ENCODE measurements at places on chromosomes 2 and 18.

- no peak for DNase-seq
Measured at GRCh38 chr2:147945660-147946059, 74.9 kb downstream of the ORC4 start.

- DNase-seq = no peak
Measured at GRCh38 chr2:186058614-186059013, 320.0 kb downstream of the FSIP2 start.

DNA sequence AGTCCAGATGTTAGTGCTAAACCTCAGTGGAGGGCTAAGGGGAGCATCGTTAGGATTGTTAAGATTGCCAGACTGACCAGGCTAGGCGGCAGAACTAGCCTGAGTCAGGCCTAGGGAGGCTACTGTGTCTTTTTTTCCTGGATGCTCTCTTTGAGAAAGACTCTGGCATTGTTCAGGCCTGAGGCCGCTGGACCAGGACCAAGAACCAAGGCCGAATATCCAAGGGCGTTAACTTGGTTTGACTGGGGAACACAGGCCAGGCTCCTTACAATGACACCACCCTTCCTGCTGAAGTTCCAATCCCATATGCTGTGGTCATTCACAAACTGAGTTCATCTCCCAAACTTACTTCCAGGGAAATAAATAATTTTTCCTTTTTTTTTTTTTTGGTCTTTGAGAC lies 10.6 kb downstream of the HTRA2 start:
- no peak for DNase-seq

DNA sequence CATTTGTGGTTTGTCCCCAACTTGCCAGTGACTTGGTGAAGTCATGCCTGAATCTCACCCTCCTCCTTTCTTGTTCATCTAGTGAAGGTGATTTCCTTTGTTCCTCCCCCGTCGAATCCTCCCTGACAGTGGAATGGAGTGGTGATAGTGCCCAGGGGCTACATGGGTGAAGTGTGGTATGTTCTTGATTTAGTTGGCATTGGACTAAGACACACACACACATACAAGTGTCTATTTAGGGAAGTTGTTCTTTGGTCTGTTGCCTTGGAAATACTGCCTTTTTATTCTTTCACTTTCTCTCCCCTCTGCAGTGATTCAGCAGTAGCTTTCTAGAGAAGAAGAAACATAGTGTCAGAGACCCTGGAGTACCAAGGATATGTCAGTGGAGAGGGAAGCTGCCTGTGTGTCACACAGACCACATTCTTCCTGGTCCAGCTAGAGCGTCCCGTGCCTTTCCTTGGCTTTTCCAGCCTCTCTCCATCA lies 10.9 kb downstream of the INPP4A start:
- no peak for DNase-seq

GRCh38 chr2:10873790-10874437 lies 37.8 kb upstream of the KCNF1 start:
- no peak for DNase-seq

DNA sequence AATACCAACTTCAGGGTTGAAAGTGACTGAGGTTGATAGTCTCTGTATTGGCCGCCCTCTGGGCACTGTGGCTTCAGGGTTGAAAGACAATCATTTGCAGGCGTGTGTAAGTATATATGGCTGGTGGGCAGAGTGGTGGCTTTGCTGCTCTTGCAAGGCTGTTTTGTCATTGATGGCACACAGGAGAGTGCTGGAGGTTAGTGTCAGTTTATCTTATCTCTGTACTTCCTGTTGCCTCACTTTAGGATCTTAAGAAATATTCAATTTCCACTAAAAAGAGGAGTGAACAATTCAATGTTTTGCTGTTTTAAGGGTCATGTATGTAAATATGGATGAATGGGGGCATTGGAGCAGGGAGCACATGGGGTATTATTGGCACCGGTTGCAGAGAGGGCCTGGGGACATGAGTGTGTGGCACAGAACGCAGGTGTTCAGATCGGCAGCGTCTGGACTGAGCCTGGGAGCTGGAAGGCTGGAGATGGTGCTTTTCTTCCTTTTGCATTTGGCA lies 51.5 kb downstream of the NCK2 start:
- DNase-seq = no peak

- DNase-seq = no peak
Measured at GRCh38 chr2:28674062-28674712, 77.4 kb upstream of the PPP1CB start.

GRCh38 chr18:48314690-48315089 lies 94.5 kb downstream of the ZBTB7C start:
- no peak for DNase-seq

GRCh38 chr2:220014961-220015360 lies 387.5 kb downstream of the SLC4A3 start:
- no peak for DNase-seq

DNA sequence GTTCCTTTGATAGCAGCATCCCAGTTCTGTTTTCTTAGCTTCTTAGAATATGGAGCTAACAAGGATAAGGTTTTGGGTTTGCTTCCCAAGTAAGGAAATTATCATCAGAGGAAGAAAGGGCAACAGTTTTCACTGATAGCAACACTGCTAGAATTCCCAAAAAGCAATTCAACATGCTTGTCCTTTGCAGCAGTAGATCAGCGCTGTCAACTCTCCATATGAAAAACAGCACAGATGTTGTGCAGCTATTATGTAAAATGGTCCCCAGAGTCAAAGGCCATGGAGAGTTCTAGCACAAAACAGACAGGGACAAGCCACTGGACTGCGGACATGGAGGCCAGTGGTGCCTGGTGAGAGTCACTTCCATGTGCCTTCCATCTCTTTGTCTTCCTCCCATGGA lies 135.9 kb upstream of the RNF152 start:
- DNase-seq = no peak

- DNase-seq = no peak
Measured at GRCh38 chr2:883260-883802, 67.3 kb upstream of the SNTG2 start.

DNA sequence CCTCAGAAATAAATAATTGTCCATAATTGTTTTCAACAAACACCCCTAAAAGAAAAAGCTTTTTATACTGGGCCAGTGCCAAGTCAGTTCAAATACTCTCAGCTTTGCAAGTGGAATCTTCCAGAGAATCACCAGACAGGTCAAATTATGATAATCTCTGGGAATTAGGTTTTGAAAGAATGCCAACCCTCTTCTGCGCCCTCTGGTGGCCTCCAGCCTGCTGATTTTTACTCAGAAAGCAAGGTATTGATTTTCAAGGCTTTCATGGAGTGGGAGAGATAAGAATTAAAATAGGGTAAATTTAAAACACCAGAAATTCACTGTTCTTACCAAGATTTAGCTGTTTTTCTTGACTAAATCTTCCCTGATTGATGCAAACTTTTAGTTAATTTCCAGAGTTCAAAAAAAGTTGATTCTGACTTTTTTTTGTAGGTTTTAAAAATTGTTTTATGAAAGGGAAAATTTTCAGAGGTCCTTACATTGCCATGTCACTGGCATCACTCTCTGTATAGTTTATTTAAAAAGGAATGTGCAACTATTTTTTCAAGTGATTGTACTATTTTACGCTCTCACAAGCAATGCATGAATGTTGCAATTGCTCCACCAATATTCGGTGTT lies 282.9 kb upstream of the TNP1 start:
- DNase-seq = no peak

DNA sequence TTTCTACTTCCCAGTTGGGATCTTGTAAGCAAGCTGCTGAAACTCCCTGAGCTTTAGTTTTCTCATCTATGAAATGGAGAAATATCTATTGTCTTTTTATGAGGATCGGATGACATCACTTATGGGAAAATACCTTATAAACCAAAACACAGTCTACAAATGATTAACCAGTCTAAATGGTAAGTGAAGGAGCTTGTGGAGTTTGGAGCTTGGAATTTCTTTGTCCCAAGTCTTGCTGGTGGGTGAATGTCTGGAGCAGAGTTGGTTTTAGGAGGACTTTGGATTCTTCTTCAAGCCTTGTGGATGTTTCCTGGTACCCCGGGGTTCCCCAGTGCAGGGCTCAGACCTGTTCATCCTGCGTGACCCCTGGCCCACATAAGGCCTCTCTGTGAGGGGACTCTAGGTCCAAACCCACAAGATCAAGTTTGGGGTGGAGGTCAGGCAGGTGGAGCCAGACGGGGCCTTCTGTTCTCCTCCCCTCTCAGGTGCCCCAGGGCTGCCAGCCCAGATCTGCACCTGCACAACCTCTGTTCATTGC lies 43.2 kb downstream of the FOSL2 start:
- DNase-seq = no peak

DNA sequence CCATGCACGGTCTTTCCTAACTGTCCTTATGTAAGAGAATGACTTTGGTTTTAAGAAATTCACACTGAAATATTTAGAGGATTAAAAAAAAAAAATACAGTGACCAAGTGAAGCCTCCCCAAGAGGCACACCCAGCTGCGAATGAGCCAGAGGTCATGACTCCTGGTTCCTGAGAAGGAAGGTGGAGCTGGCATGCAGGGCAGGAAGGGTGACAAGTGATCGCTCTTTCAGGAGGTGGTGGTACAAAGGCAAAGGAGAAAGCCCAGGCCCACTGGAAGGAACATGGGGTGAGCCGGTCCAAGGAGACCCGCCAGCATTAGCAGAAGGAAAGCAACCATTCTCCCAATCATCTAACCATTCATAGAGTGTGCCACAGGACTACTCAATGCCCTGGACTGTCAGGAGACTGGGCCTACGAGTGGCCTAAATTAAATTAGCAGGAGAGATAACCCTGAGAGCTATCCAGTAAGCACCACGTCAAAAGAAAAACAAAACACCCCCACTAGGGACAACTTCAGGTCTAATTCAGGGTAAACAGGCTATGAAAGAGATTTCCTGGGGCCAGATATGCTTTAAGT lies 7.8 kb downstream of the INO80C start:
- no peak for DNase-seq

- DNase-seq = no peak
Measured at GRCh38 chr2:150230004-150230403, 257.5 kb downstream of the RND3 start.

DNA sequence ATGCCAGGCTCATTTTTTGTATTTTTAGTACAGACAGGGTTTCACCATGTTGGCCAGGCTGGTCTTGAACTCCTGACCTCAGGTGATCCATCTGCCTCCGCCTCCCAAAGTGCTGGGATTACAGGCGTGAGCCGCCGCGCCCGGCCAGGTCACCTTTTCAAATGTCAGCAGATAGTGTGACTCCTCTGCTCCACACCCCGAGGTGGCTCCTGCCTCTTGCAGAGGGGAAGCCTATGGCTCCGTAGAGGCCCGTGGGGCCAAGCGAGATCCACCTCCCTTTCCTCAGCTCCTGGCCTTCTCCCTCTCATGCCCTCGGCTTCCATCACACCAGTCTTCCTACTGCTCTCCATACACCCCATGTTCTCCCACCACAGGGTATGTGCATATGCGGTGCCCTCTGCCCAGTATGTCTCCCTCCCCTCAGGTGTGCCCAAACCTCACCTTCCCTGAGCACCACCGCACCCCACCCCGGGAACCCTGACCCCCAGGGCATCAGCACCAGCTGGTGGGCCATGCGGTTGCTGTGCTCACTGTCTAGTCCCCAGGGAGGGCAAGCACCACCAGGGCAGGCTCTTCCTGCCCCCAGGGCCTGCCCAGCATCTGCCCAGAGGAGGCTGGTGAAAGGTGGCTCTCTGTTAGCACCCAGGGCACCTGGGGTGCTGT lies 10.7 kb downstream of the GPR17 start:
- DNase-seq = no peak

GRCh38 chr2:112216167-112216566 lies 38.7 kb downstream of the ZC3H8 start:
- DNase-seq = no peak

DNA sequence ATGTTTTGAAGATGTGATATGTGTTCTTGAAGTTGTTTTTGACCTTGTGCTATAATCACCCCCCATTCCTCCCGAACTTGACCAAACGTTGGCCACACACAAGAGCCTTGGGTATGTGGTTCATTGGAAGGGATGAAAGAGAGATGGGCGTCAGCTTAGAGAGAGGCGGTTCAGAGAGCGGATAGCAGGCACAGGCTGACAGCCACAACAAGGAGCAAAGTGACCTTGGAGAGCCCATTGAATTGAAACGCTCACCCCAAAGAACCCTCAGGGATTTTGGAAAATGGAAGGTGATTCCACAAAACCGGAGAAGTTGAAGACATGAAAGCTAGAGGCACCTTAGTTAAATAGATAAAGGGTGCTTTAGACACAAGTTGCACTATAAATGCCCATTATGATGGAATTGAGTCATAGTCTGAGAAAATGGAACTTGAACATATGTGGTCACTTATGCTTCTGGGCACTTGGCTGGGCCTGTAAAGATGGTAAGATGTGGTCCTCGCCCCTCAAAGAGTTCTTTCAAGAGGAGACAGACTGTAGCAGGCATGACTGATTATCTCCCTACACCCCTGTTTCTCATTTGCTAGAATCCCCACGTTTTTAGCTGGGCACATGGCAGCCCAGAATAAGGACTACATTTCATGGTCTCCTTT lies 188.5 kb upstream of the HAAO start:
- no peak for DNase-seq
